ENCODE measurements at places on chromosomes 1 and 21.

DNA sequence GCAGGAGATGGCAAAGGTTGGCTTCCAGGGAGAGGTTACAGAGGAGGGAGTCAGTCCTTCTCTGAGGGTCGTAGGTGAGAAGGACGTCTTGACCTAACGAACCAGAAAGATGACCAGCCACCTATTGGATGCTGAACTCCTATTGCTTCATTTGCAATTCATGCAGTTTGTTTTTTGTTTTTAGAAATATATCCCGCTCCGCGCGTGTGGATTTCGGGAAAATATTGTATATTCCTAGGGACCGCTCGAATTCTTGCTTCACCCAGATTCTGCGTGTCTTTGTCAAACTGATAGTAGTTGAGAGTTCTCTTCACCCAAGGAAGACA, 564 bp downstream of the DISP1 start:
- DNase-seq, result no peak

DNA sequence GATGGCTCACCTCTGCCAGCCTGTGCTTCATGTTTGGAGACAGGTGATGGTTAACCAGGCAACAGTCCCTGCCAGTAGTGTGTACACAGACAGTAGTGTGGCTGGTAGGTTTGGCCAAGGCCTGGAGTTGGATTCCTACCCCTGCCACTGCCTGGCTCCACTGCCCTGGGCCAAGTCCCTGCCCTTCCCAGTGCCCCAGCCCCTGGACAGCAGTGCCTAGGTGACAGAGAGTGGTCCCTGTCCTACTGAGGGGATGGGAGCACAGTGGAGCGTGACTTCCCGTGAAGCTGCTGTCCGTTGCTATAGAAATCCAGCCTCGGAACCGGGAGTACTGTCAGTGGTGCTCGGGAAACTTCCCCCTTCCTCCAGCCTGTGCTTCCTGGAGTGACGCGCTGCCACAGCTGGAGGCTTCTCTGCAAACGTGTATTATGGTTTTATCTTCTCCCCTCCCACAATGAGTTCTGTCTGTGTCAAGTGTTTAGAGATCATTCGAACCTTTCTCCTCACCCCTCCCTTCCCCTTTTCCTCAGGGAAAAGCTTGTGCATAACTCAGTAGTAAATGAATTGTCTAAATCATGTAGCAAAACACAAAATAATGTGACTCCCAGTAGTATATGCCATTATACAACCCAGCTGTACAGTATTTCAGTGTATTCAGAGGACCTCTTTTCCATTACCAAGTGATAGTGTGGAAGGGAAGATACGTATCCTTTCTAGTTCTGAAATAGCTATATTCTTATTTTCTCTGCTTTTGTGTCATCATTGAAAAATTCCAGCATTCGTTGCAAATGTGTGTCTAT, 73.4 kb downstream of the GALNT2 start:
- DNase-seq, result no peak

DNA sequence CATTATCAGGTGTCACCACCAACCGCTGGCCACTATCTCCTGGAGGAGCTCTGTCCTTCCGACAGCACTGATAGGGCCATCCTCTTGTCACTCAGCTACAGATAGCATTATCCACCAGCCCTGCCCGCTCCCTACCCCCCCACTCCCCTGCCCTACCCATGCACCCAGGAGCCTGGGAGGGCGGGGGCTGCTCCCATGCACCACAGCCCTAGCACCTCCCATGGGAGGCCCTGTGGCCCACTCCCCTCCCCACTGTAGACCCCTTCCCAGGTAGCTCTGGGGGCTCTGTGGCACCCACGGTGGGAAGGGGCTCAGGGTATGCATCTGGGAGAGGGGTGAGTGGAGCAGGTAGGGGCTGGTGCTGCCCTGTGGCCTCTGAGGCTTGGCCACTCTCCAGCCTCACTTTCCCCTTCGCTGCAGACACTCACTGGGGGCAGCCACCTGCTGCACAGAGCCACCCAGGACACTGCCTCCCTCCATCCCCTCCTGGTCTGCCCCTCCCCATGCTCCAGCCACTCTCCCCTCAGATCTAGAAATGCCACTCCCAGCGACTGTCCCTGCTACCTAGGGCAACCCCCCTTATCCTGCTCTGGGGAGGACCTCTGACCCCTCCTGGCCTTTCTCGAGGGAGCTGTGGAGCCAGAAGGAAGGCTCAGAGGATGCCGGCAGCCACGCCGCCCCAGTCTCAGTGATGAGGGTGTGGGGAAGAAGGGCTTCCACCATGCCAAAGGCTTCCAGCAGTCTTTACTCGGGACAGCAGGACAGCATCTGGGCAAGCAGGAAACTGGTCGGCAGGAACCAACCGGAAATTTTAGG, 58.5 kb downstream of the WNT9A start:
- DNase-seq, result no peak

DNA sequence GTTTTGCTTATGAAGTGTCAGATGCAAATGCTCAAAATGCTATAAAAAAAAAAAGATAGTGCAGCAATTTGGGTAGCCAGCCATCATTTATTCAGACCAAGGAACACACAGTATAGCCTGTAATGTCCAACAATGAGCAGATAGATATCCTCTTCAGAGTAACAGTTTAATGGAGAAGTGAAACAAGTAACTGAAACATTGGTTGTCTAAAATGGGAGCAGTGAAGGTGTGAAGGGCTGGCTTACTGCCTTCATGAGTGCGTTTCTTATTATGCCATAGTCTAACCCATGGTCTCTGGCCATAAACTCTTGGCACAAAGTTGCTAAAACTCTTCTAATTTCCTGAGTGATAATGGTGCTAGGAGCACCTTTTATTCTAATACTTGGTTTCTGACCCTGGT, 11.4 kb downstream of the RGS5 start:
- no peak for DNase-seq

- DNase-seq, result no peak
These were observed 8.3 kb upstream of the C1orf167 start for GRCh38 chr1:11753555-11754208.
